NCI-H1436 (cell line): ENCODE measurements at places on chromosomes 16 and 17.
A peak's percentile ranks its signal among the peaks of the same experiment; 100 is the strongest.

GRCh38 chr17:62024866-62025265 is 40.2 kb downstream of the MED13 start:
- DNase-seq = no peak

- no peak for DNase-seq
Measured at GRCh38 chr17:19940722-19941464, 36.7 kb downstream of the AKAP10 start.

- DNase-seq = no peak
Measured at GRCh38 chr16:58828901-58829545, 94.9 kb upstream of the GOT2 start.

DNA sequence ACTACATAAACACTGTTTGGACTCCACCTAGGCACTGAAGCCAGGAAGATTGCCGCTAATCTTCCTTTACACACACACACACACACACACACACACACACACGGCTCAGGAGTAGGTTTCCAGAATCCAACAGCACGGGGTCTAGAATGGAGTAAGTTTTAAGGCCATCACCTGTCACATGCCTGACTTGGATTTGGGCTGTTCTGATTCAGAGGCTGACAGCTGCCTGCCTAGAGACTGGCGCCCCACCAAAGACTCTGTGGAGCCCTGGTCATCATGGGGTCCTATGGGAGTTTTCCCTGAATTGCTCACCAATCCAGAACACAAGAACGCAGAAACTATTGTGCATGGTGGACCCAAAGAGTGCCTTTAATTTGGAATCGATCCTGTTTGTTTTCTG is 10.9 kb downstream of the CDRT4 start:
- DNase-seq = no peak

GRCh38 chr17:59620518-59621259 is 994 bp downstream of the CLTC start:
- peak; percentile 46 for DNase-seq

DNA sequence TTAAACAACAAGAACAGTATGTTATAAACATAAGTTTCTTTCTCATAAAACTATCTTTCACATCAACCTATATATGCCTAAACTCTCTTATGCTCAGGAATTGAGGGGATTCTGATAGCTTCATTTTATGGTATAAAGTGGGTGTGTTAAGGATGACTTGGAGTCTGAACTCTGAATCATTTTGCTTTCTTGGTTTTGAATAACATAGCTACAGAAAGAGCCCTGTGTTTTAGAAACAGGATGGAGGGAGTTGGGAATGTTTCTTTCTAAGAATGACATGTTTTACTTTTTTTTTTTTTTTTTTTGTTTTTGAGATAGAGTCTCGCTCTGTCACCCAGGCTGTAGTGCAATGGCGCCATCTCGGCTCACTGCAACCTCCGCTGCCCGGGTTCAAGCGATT is 50.1 kb downstream of the RHOT1 start:
- no peak for DNase-seq

DNA sequence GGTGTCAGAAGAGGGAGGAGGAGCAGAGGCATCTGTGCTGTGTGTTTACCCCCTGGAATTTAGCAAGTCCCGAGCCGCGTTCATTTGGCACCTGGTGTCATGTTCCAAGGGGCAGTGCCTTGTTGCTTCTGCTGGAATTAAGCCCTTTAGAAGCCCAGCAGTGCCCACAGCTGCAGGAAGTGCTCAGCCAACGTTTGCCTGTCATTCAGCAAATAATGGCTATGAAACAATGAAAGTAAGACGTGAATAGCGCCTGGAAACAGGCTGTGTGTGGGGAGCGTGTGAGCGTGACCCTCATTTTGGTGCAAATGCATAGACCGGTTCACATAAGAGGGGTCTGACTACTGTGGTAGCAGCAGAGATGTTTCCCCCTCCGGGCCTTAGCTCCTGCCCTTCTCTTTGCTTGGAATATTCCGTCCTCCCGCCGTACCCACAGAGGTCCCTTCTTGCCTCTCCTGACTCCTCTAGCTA is 5.8 kb upstream of the ATP2C2 start:
- no peak for DNase-seq

DNA sequence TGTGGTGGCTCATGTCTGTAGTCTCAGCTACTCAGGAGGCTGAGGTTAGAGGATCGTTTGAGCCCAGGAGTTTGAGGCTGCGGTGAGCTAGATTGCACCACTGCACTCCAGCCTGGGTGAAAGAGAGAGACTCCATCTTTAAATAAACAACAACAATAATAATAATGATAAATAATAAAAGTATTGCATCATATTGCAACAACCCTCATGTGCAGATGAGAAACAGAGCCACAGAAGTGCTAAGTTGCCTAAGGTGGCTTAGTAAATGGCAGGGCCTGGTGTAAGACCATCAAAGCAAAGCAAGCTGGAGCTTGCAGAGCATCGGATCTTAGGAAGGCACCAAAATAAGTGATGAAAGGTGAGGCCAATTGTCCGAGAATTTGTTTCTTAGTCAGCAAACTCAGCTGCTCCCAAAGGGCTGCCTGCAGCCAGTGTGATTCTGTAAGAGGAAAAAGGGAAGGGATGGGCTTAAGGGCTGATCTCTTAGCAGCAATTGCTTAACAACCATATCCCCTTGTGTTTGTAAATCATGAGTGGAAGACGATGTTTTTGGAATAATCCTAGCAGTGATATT is 45.3 kb upstream of the HS3ST3A1 start:
- DNase-seq = no peak

DNA sequence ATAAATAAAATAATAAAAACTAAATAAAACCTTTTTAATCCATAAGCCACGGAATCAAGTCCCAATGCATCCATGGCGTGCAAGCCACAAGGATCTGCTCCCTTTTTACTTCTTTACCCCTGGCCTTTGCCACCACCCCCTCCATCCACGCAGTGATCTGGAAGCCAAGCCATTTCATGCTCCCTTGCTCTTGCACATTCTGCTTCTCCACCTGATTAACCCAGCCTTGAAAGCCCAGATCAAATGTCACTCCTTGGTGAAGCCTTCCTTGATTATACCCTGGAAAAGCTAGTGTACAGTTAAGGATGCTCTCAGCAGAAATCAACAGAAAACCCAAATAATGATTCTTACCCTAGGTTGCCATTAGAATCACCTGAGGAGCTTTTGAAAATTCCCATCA is 9.9 kb downstream of the LRRC3C start:
- DNase-seq = no peak

DNA sequence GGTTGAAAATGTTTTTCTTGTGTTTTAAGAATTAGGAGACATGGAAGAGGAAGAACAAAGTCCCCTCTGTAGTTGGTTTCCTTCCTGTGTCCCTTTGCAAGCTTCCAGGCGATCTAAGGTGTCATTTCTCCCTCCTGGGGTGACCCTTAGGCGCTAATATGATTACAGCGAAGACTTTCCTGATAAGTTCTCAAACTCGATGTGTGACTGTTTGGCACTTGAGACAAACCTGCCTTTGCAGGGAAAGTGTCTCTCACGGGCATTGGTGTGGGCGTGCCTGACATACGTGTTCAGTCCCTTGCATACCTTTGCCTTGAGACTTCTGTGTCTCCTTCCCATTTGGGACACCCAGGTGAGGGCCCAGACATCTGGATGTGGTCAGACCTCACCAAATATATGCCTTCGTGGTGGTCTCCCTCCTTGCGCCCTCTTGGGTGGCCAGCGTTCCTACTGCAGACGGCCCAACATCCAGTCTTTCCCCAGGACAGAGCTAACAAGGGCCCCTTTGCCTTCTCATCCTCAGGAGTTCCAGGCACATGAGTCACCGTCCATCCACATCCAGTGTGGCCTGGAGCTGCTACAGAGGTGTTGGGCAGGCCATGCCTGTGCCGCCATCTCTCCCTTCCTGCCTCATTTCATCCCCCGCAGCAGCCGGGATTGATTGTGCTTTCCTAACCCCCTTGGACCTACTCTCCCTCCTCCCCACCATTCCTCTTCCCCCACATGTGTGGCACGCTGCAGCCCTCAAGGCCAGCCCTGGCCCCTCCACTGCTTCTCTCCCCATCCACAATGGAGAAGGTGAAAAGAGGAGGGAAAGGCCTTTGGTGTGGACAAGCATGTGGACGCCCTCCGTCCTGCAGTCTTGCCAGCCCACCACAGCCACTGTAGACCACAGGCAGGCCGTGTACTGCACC is 3.1 kb upstream of the JPT2 start:
- DNase-seq = no peak

GRCh38 chr16:48099455-48099854 is 56.3 kb downstream of the ABCC12 start:
- DNase-seq = no peak

GRCh38 chr17:38564869-38565268 is 40.9 kb downstream of the SRCIN1 start:
- DNase-seq = no peak

DNA sequence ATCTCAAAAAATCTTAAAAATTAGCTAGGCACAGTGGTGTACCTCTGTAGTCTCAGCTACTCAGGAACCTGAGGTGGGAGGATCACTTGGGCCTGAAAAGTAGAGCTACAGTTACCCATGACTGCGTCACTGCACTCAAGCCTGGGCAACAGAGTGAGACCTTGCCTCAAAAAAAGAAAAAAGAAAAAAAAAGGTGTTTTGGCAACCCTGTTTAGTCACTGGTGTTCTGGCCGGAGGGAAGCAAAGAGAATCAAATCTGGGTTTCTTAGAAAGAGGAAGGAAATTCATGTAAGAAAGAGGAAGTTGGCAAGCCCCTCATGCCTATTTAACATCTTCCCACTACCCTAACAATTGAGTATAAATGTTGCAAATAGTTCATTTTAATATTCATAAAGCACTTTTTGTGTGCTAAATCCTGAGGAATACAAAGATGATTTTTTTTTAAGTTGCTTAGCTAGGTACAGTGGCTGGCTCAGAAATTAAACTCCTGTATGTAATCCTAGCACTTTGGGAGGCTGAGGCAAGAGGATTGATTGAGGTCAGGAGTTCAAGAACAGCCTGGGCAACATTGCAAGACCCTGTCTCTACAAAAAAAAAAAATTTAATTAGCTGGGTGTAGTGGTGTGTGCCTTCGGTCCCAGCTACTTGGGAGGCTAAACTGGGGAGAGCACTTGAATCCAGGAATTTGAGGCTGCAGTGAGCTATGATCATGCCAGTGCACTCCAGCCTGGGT is 6.5 kb upstream of the USP32 start:
- no peak for DNase-seq

GRCh38 chr17:3754458-3755334 is 31.0 kb downstream of the HASPIN start:
- DNase-seq = peak; percentile 98

DNA sequence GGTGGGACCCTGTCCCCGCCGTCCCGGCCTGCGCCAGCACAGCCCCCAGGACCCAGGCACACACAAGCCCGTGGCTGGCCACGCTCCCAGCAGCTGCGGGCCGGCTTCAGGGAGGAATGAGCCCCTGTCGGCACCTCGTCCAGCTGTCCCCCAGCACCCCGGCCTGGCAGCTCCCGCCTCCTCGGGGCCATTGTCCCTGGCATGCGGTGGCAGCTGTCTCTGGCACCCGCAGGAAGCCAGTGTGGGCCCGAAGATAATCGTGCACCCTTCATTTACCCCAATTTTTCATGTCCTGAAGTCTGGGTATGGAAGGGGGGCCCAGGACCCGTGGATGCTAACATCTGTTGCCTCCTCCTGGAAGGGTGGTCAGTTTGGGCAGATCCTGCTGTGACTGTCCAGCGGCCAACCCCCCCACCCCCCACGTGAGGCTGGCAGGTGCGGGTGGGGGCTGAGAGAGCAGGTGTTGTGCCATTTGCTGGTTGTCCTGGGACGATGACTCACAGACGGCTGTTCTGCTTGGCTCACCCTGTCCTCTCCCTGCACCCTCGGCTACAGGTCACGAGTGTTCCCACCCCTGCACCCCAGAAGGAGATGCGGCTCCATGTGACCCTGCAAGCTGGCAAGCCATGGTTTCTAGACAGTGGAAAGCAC is 4.0 kb upstream of the LMF1 start:
- no peak for DNase-seq

- DNase-seq = no peak
Measured at GRCh38 chr17:33732116-33732515, 439.0 kb upstream of the ASIC2 start.

DNA sequence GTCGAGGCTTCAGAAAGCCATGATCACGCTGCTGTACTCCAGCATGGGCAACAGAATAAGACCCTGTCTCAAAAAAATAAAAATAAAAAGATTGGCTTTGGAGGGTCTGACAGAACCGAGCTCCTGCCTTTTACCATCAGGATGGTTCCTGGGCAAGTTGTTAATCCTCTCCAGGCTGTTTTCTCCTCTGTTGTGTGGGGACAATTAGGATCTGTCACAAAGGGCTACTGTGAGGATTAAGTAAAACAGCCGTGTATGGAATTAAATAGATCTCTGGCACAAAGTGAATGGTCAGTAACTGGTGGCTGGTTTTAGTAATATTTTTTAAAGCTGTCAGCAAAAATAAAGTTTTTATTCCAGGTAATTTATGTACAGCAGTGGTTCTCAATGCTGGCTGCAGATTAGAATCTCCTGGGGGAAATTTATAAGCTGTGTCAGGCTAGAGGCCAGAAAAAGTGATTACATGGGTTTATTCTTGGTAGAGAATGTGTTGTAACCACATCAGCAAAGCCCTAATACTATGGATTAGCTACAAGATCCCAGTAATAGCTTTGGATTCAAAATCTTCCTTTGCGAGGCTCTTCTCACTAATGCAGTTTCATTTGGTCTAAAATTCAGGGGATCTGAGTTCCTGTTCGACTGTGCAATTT is 47.2 kb downstream of the GPRC5B start:
- no peak for DNase-seq

GRCh38 chr16:49504626-49505025 is 131.0 kb downstream of the C16orf78 start:
- no peak for DNase-seq

DNA sequence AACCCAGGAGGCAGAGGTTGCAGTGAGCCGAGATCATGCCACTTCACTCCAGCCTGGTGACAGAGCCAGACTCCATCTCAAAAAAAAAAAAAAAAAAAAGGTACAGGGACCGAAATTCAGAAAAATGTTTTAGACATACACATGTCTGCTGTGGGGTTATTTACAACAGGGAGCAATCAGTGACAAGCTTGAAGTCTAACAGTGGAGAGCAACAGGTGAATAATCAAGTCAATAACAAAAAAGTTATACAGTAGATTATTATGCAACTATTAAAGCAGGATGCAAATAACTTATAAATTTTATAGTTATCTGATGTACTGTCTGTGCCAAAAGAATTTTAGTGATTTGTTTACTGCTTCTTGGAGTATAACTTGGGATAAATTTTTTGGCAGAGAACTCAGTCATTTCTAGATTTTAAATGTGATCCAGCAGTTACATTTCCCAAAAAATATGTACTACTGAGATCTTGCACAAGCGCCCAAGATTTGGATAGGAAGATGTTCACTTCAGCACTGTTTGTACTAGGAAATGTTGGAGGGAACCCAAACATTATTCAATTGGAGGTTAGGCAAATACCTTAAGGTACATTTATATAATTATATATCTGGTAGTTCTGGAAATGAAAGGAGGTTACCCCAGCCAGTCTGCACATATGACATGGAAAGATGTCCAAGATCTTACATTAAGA is 34.1 kb downstream of the EEF2K start:
- DNase-seq = no peak

- no peak for DNase-seq
Measured at GRCh38 chr16:12097523-12098428, 121.2 kb downstream of the SNX29 start.
